ENCODE measurements at places on chromosomes 12 and 14.
A peak's percentile ranks its signal among the peaks of the same experiment; 100 is the strongest.

- no peak for DNase-seq
Measured at GRCh38 chr12:122206976-122207375, 3.5 kb downstream of the B3GNT4 start.

GRCh38 chr14:81275305-81276072 is 54.7 kb upstream of the GTF2A1 start:
- no peak for DNase-seq

- no peak for DNase-seq
Measured at GRCh38 chr14:61488417-61489401, 167.3 kb downstream of the PRKCH start.

GRCh38 chr14:84527706-84528105 is 1002.2 kb upstream of the FLRT2 start:
- DNase-seq, result no peak

- peak; percentile 29 for DNase-seq
Measured at GRCh38 chr14:95514131-95515079, 2.0 kb downstream of the SYNE3 start.
